ENCODE measurements at places on chromosomes 1 and 21. TPM values are rescaled to one million over a fixed set of nuclear protein-coding genes. Genes with fewer than 3 reads are reported as not detected.

JAM2 gene
- total RNA-seq, result 18.8 TPM

EDARADD gene
- under 0.01 TPM for total RNA-seq

CTH gene
- 2.1 TPM for total RNA-seq

CELA2A gene
- total RNA-seq, result not detected

CNR2 gene
- under 0.01 TPM for total RNA-seq

NME7 gene
- total RNA-seq, result 12.5 TPM
